ENCODE measurements at places on chromosomes 1 and 21. TPM values are rescaled to one million over a fixed set of nuclear protein-coding genes. Genes with fewer than 3 reads are reported as not detected.

The ADGRL4 gene
- 121 TPM for total RNA-seq

The GPATCH2 gene
- 10.1 TPM for total RNA-seq

The KCNK2 gene
- 0.26 TPM for total RNA-seq

The PBX1 gene
- 1.0 TPM for total RNA-seq

Measured in dermis microvascular lymphatic vessel endothelial cell (primary cell).